Activated naive CD4-positive, alpha-beta T cell treated with Interleukin-2 at 50 U/mL for 16 hours (primary cell): ENCODE measurements at places on chromosomes 7 and 10.

GRCh38 chr10:113788604-113789083, 37.2 kb downstream of the PLEKHS1 start:
- no peak for DNase-seq

DNA sequence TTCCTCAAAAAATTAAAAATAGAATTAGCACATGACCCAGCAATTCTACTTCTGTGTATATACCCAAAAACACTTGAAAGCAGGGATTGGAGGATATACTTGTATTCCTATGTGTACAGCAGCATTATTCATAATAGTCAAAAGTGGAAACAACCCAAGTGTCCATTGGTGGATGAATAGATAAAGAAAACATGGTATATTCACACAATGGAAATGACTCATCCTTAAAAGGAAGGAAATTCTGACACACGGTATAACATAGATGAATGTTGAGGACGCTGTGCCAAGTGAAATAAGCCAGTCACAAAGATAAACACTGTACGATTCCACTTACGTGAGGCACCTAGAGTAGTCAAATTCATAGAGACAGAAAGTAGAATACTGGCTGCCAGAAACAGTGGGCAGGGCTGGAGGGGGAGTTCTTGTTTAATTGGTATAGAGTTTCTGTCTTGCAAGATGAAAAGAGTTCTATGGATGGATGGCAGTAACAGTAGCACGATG, 26.6 kb upstream of the KAT6B start:
- DNase-seq: peak; percentile 31

DNA sequence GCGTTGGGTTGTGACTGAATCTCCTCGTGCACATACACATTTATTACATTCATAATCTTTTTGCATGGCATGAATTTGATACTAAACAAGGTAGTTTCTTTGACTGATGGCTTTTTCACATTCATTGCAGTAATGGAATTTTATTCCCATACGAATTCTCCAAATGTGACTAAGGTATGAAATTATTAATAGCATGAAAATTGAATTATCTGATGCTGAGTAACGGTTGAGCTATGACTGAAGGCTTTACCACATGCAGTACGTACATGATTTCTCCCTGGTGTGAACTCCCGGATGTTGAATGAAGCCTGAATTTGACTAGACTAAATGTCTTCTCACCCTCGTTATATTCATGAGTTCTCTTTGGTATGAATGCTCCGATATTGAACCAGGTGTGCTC, 104.4 kb upstream of the C1GALT1 start:
- DNase-seq: no peak

DNA sequence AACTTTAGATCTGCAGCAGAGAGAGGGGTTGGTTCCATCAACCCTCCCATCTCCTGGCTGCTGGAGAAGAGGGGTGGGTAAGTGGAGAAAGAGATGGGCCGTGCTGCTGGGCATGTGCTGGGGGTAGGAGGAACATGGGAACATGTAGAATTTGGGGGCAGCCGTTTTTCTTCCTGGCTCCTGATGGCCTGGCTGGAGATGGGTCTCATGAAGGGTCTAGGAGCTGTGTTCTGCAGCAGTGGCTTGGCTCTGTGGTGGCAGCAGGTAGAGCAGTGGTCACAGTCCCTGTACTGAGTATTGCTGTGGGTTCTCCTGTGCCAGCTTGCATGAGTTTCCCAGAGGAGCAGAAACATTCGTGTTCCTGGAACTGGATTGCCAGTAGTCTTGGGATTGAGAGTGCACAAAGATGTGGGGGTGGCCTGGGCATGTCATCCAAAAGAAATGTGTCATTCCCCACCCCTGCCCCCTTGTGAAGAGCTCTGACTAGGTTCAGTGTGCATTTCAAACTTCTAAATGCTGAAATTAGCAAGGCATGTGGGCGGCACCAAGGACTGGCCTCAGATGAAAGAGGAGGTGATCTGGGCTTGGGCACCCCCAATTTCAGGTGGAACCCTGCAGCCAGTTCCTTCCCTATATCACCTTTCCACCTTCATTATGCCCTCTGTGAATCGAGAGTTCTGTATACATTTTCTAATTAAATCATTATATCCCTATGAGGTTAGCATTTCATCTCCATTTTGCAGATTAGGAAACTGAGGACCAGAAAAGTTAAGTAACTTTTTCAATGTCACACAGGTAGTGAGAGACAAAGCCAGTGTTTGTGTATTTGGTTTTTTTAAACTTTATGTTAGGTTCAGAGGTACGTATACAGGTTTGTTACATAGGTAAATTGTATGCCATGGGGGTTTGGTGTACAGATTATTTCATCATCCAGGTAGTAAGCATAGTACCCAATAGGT, 2.1 kb downstream of the CHST3 start:
- no peak for DNase-seq

DNA sequence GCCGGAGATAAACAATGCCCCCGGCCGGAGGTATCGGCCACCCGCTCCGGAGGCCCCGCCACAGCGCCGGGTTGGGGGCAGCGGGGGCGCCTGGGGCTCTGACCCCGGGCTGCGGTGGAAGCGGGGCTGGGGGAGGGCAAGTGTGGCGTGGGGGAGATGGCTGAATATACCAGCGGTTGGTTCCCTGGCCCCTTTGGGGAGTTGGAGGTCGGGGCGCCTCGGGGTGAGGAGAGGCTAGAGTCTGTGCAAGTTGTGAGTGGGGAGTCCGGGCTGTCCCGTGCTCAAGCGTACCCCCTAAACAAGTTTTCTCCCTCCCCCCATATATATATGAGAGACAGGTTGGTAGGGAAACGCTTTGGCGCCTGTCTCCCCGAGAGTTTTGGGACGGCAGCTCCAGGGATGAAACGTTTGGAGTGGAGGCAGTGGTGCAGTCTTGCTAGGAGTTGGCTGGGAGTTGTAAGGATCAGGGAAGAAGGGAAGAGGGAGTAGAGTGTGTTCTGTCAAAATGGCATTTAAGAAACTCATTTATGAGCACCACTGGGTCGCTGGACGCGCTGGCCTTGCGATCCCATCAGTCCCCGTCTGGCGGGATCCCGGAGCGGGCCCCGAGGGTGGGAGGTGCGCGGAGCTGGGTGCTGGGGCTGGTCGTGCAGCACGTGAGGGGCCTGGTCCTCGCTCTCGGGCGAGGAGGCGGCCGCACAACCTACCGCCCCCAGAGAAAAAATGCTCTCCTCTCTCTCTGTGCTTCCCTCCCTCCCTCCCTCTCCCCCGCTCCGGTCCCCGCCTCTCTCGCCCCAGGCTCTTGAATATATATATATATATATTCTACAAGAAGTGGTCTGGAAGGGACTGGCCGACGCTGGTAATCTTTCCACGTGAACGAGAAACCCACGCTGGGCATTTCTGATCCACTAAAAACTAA, 1.1 kb downstream of the TET1 start:
- DNase-seq: no peak
